ENCODE measurements at places on chromosomes 3 and 15.

- no peak for DNase-seq
Observed at GRCh38 chr3:112635674-112636073, 5.3 kb downstream of the CCDC80 start.

DNA sequence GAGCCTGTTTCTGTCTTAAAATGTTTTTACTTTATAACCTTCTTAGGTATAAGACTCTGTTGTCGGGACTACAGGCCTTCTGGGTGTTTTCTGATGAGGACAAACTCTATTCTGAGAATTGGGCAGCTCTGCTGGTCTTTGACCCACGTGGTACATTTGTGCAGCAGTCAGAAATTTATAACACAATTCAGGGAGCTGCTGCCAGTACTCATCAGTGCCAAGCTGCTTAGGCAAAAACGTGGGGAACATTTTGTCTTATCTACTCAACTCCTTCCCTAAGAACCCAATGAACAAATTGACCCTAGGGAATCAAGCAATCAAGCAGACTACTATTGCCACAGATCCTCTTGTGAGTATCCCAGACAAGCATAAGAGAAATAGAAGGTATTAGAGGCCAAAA is 180.7 kb upstream of the PDZRN3 start:
- DNase-seq = no peak

DNA sequence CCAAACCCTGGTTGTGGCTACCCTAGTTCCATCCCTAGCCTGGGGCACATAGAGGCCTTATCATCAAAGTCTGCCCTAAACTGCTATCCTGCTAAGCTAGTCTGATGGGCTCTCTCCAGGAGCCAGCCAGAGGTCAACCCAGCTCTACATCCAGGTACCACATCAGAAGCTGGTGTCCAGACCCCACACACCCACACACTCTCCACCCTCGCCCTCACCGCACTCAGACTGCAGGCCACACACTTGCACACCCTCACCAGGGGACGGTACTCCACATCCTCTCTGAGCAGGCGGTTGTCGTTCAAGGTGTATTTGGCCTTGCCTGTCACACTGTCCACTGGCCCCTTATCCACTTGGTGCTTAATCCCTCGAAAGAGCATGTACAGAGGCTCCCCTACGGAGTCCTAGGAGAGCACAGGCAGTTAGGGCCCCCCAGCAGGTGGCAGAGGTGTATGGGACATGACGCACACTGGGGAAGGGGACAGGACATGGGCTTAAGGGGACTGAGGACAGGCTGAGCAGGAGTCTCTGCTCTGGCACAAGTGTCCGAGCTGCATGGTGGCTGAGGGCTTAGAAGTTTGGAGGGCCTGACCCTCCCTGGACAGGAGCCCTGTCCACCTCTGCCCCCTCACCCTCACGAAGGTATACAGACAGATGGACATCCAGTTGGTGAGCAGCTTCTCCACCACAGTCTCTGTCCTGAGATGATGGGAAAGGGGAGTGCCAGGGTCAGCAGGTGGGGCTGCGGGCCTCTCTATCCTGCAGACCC is 18.1 kb downstream of the PLXNB1 start:
- no peak for DNase-seq

GRCh38 chr3:116097226-116097625 is 348.1 kb downstream of the LSAMP start:
- no peak for DNase-seq

DNA sequence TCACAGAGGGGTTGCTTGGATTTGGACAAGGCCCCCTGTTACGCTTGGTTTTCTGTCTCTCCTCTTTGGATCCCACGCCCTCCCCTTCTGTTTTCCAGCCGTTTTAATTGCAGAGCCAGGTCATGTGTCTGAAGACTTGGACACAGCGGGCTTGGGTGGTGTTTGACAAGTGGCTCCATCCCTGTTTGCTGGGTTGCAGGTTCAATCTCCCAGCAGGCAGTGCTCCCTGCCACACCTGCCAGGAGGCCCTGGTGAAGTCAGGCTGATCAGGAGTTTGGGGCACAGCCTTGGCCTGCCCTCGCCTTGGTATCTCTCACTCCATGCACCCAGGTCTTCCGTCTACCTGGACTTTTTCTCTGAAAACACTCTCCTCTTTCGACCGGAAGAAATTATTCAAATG is 59.0 kb downstream of the PLXNA1 start:
- DNase-seq = no peak

- DNase-seq = no peak
Observed at GRCh38 chr15:76153241-76154197, 93.7 kb downstream of the TMEM266 start.

DNA sequence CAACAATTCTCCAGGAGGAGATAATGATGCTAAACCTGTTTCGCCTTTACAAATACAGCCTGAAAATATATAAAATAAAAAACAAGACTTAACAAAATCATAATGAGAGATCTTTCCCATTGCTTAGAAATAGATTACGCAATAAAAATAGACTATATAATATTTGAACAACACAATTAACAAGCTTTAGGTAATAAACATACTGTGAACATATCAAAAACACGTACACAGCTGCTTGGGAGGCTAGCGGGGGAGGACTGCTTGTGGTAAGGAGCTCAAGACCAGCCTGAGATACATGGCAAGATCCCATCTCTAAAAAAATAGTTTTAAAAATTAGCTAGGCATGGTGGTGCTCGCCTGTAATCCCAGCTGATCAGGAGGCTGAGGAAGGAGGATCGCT is 8.7 kb downstream of the NSMCE3 start:
- no peak for DNase-seq

DNA sequence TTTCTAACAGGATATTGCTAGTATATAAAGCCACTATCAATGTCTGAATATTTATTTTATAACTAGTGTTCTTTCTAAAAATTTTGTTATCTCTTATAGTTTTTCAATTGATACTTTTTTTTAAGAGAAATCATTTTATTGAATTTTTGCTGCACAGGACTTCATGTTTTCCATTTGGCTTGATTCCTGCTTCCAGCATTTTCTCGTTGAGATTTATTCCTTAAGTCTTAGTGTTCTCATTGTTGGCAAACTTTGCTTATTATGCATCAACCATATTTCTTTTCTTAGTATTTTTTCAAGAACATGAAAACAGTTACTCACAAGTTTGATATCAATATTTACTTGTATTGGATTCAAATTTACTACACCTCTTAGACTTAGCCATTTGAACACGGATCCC is 113.4 kb downstream of the UNC13C start:
- DNase-seq = no peak

DNA sequence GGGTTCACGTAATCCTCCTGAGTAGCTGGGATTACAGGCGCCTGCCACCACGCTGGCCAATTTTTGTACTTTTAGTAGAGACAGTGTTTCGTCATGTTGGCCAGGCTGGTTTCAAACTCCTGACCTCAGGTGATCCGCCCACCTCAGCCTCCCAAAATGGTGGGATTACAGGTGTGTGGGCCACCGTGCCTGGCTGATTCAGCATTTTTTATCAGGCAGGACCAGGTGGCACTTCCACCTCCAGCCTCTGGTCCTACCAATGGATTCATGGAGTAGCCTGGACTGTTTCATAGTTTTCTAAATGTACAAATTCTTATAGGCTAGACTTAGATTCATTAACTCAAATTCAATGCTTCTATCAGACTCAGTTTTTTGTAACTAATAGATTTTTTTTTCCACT is 9.4 kb downstream of the VHL start:
- no peak for DNase-seq

All from esophagus squamous epithelium (tissue), 5 donors.